ENCODE measurements at places on chromosomes 4 and X.

- no peak for DNase-seq
These were observed 326.0 kb downstream of the ACTRT1 start for GRCh38 chrX:127726227-127726626.

DNA sequence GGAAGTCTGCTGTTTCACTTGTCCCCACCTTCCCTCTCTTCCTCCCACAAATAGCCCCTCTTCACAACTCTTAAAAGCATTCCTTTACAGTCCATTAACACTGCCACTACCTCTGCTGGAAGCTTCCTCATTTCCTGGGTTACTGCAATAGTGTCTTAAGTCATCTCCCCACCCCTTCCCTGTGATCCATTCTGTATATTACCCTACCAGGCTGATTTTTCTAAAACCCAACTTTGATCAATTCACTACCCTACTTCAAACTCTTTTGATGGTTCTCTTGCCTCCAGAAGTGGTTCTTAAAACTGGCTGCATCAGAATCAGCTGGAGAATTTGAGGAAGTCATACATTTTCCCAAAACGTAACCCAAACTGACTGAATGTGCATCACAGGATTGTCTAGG, 8.8 kb upstream of the XIAP start:
- DNase-seq: no peak

DNA sequence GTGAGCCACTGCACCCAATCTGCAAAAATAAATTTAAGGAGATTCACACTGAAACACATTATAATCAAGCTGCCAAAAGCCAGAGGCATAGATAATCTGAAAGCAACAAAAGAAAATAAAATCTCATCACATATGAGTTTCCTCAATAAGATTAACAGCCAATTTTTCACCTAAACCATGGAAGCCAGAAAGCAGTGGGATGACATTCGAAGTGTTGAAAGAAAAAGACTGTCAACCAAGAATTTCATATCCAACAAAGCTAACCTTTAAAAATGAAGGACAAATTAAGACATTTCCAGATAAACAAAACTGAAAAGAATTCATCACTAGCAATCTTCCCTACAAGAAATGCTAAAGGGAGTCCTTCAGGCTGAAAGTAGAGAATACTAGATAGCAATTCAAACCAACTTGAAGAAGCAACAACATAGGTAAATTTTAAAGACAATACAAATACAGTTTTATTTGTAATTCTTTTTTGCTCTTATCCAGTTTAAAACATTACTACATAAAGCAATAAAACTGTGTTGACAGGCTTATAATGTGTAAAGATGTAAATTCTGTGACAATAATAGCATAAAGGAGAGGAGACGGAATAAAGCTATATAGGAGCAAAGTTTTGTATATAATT, 23.1 kb upstream of the KLHL8 start:
- DNase-seq: no peak

DNA sequence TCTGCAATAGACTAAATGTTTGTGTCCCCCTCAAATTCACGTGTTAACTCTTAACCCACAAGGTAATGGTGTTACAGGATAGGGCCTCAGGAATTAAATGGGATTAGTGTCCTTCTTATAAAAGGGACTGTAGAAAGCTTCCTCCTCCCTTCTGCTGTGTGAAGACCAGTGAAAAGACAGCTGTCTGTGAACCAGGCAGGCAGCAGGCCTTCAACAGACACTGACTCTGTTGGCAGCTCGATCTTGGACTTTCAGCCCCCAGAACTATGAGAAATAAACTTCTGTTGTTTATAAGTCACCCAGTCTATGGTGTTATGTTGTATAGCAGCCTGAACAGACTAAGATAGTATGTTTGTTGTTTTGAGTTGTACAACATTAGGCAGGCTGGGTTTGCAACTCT, 208.1 kb downstream of the GBA3 start:
- no peak for DNase-seq

DNA sequence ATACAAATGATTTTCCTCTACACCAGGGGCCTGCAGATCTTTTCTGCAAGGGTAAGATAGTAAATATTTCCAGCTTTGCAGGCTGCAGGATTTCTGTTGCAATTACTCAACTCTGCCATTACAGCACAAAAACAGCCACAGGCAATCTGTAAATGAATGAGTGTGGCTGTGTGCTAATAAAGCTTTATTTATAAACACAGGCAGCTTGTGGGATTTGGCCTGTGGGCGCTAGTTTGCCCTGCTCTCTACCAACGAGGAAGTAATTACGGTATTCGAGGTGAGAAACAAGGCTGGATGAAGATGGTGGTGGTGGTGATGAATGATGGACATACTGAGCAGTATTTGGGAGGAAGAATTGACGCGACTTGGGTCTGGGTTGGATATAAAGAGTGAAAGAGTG, 30.7 kb downstream of the ADGRG2 start:
- no peak for DNase-seq

- no peak for DNase-seq
These were observed 20.9 kb downstream of the SPIN3 start for GRCh38 chrX:56974408-56974807.

DNA sequence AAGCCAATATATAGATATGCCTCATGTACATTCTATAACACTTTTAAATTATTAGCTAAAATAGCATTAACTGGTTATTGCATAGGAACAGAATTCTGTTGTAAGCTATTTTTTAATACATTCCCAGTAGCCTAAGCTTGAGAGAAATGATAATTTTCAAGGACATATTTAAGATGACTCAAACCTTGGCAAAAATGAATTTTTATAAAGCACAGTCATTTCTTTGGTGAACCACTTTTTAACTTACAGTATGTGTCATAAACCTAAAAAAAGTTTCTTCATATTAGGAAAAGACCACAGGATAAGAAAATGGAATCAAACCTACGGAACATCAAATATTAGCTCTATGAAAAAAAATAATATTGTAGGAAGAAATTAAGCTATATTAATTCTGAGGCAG, 986.3 kb downstream of the STIM2 start:
- DNase-seq: no peak

- DNase-seq: no peak
These were observed 58.6 kb upstream of the PRSS48 start for GRCh38 chr4:151218343-151218742.

GRCh38 chr4:150609131-150609530, 27.2 kb downstream of the MAB21L2 start:
- no peak for DNase-seq

GRCh38 chr4:78145622-78146021, 88.5 kb downstream of the FRAS1 start:
- DNase-seq: no peak

GRCh38 chr4:177204126-177204525, 105.5 kb upstream of the NEIL3 start:
- no peak for DNase-seq

GRCh38 chrX:108224727-108225621, 133.4 kb downstream of the ATG4A start:
- no peak for DNase-seq

DNA sequence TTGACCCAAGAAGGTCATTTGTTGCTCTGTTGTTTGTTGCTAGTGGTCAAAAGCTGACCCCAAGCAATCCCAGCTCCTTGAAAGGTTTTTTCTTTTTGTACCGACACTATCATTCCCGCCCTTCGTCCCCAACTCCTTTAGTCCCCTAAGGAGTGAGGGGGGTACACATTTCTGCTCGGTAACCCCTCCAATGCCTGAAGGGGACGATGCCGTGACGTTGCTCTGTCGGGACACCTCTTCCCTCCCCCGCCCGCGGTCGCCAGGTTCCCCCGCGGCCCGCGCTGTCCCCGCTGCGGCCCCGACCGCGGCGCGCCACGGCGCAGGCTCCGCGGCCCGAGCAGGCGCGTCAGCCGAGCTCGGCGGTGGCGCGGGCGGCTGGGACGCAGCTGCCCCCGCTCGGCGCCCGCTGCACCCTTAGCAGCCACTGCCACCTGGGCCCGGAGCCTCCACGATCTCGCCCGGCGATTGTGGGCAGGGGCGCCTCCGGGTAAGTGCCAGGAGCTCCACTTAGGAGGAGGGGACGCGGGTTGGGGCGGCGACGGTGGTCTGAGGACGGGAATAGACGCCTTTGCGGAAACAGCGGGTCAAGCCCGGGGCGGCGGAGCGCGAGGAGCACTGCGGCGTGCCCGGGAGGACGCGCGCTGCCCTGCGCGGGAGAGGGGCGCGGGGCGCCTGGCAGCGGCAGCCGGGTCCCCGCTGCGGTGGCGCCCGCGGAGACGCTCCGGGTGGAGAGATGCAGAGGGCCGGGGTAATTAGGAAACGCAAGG, at the start of gene GLRB:
TSS of gene GLRB (plus strand) at position 340 of the 767 bp plus-strand sequence. CDS start 1,875 bp downstream, outside the sequence.
- peak; percentile 75 for DNase-seq

DNA sequence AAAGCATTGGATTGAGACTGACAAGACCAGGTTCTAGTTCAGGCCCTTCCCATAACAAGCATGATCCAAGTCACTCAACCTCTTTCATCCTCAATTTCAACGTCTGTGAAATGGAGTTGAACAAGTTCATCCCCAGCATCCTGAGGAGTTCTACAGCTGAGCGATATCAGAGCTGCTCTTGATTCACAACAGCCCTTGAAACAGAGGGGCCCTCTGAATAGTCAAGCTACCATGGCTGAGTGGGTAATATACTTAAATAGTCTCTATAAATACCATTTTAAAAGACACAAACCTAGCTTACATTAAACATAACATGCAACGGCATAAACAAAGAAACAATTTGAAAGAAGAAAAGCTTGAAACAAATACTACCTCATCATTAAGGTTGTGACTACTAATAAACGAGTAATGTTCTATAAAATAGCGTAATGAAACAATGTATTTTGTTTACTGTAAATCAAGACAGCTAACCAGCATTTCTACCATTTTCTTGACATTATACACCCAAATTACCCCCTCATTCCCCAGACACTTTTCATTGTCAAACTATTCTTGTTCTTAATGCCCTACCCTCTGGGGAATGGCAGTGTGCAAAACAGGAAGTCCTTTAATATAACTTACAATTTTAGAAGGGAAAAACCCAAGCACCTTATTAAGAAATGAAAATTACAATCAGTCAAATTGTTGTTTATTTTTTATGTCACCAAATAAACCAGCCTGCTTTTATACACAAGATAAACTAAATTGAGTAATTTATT, 202.3 kb downstream of the PARM1 start:
- no peak for DNase-seq

DNA sequence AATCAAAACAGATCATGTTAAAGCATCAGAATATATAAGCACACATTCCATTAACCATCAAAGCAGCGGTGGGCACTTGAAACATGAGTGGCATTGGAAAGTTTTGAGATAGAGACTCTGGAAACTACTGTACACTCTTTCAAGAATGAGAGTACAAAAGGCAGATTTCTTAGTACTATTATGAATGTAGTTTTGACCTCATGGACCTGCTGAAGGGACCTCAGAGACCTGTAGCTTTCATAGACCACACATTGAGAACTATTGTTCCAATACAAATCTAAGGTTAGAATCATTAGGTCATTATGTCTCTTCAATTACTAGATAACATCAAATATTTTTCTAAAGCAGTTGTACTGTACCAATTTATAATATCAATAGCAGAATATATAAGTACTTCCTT, 283.6 kb downstream of the RPA4 start:
- no peak for DNase-seq

GRCh38 chrX:154373340-154374306, 811 bp downstream of the FLNA start:
- peak; percentile 75 for DNase-seq

GRCh38 chr4:94653984-94654609, 103.7 kb upstream of the BMPR1B start:
- DNase-seq: no peak

- no peak for DNase-seq
These were observed 7.0 kb downstream of the AMMECR1 start for GRCh38 chrX:110310896-110311295.

DNA sequence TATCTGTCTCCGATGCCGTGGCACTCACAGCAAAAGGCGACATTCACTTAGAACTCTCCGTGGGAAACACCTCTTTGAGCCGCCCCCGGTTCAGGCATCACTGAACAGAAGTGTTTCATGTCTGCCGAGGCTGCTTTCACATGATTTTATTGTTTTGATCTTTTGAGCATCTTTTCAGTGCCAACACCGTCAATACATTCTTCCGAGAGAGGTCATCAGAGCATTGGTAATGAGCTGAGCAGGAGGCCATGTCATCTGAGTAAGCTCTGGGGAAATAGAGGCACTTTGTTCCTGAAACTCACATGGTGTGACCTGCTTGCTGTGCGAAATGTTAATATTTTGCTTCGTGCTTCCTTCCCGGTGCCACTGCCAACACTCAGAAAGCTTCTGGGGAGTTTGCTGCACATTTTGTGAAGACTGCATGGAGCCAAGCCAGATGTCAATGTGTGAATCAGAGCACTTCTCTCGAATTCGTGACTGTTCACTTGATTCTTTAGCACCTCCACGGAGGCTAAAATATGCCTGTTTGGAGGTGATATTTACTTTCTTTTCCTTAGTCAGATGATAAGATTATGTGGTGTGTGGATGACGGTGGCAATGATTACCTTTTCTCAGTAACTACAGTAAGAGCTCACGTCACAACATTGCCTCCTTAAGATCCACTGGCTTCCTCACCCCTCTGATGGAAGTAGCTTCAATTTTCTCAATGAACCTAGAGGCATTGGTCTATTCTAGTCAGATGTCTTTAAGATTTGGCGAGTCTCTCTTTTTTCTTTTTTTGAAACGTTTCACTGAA, 222.3 kb upstream of the HS3ST1 start:
- no peak for DNase-seq

DNA sequence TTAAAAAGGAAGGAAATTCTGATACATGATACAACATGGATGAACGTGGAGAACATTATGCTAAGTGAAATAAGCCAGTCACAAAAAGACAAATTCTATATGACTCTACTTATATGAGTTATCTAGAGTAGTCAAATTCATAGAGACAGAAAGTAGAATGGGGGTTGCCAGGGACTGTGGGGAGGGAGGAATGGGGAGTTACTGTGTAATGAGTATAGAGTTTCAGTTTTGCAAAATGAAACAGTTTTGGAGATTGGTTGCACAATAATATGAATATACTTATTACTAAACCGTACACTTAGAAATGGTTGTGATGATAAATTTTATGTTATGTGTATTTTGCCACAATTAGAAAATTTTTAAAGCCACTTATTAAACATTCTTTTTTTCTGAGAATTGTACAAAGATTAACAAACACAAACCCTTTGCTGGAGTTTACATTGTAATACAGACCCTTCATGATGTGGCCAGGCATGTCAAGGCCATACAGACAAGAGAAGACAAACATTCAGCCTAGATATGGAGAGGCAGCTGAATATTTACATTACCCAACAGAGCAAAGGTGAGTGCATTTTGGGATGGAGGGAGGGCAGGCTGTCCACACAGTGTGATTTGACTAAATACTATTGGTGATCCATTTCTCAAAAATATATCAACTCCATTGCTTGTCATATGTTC, 21.2 kb upstream of the GPC3 start:
- no peak for DNase-seq

DNA sequence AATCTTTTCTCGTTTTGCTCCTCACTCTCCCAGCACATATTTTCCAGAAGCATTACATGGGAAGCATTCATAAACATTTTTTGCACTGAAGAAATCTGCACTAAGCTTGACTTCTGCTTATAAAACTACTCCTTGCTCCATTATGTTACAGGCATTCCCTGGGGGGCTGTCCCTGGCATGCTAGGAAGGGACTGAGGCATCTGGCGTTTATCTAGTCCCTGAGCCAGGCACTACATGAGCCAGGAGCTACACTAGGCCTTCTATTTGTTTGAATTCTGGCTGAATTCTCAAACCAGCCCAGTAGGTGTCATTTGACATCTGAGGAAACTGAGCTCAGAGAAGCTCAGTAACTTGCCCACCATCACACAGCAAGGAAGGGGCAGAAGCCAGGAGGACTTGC, 43.3 kb downstream of the NHSL2 start:
- no peak for DNase-seq
